ENCODE measurements at places on chromosomes 7 and 10.

DNA sequence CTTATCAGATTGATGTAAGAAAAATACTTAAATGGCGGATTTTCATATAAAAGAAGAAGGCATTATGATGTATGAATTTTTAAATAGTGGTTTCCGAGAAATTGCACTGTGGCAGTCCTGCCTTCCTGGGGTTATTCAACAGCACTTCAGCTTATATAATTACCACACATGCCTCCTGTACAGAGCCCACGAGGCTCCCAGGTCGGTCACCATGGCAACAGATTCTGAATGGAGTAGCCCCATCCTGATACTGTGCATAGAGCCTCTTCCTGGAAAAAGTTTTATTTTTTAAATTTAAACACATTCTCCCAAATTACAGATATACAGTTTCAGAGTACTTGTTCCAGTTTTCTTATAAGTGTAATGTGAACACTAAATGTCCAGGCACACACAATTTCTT, 15.9 kb upstream of the ASB4 start:
- DNase-seq: no peak

GRCh38 chr10:120253131-120253530, 203.9 kb upstream of the PLPP4 start:
- DNase-seq: no peak

DNA sequence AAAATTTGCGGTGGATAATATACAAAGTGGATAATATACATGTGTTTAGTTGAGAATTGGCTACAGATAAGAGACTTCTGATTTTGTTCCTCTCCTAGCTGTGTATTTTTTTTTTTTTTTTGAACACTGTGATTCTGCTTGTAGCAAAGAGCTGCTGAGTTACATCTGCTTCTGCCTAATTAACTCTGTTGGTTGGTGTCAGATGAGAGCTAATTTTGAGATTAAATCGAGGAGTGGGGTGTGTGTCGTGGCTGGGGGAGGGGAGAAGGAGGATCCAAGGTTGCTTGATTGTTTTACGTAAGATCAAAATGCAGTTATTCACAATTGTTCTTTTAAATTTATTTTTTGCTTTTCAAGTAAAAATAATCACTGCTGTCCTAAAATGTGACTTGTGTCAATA, 11.3 kb downstream of the KAT6B start:
- no peak for DNase-seq

- DNase-seq: no peak
These were observed 1.0 kb downstream of the SYPL1 start for GRCh38 chr7:106110885-106111654.

DNA sequence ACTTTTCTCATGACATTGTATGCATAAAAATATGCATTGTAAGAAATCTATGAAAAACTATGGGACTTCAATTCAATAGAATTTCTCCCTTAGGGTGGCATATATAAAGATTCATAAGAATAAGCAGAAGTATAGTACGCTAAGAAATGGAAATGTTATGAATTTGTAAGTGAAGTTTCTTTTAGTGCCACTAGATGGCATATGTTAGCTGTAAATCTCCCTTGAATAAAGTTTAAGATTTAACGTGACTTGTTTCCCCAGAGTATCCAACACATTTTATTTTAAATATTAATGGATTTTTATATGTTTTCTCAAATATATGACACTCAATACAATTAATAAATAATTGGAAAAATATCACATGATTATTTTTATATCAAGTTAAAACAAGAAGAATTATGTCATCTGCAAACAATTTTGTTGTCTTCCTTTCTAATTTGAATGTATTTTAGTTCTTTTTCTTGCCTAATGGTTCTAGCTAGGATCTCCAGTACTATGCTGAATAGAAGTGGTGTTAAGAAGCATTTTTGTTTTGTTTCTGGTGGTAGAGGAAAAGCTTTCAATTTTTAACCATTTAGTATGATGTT, 287.2 kb downstream of the HGF start:
- DNase-seq: no peak

- no peak for DNase-seq
These were observed at the start of gene PIK3CG for GRCh38 chr7:106865130-106866041. PIK3CG (plus strand) TSS chr7:106865282; CDS start chr7:106867562, 2,280 bp downstream.

DNA sequence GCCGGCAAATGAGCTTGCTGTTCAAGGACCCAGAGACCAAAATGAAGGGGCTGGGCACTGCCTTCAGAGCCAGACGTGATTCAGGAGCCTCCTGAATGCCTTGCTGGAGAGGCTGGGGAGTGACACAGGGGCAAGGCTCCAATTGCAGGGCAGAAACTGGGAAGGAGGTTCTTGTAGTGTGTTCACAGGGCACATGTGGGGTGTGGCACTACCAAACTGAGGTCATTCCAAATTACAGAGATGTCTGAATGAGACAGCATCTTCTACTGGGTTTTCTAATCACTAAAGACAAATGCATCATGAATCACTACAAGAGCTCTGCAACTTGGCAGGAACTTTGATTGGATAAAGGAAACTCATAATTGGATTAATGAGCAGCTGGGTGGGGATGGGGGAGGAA, 17.8 kb downstream of the CRTAC1 start:
- no peak for DNase-seq

DNA sequence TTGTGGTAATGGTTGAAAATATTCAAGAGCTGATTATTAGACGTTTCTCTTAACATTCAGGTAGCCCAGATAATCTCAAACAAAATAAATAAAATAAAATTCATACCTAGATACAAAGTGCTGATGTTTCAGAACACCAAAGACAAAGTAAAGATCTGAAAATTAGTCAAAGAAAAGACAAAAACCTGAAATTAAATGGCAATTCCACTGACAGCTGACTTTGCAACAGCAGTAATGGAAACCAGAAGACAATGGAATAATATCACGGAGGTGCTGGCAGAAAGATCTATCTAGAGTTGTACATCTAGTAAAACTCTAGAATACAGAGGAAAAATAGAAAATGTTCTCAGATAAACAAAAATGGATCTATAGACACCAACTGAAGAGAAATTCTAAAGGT, 58.0 kb upstream of the IKZF1 start:
- DNase-seq: no peak

- DNase-seq: no peak
These were observed 205.4 kb downstream of the DNAJC1 start for GRCh38 chr10:21797984-21798765.
